ENCODE measurements at places on chromosomes 6 and 20.

DNA sequence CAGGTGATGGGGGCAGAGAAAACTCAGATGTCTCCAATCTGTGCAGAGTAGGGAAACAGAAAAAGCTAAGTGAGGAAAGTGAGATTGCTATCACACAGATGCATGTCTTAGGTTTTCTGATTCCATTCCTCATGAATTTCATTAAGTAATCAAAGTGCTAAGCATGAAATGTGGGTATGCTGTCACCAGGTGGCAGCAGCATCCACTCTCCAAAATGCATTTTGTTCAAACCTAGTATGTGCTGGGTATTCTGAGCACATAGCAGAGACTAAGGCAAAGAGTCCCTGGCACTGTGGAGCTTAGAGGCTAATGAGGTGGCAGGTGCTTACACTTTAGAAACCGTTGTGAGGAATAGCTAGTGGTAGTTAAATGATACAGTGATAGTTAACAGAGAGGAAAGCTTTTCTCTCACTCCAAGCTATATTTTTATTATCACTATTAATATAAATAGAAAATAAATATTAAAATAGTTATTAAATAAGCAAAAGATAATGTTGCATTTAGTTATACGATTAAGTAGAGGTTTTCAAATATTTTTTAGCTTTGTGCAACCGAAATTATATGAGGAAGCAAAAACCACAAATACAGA is 179.5 kb downstream of the CDH26 start:
- DNase-seq = no peak

DNA sequence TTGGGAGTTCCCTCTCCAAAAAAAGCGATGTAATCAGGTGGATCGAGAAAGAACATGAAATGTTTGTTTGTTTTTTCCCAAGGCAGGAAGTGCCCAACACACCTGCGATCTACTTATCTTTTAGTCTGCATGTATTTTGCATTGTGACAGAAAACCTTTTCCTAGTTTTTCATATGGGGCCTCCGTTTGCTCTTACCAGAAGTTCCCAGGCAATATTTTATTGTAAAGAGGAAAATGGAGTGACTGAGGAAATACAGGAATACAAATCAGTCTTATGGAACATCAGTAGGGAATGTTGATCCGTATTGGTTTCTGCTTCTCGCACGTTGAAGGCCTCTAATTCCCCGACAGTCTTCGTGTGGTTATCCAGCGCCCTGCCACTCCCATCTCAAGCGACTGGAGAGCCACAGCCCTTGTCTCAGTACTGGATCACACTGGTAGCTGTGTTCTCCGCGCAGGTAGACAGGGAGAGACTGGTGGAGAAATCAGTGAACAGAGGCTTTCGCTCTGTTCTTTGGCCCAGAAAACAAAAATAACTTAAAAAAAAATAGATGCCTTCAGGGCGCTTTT is 107.4 kb downstream of the TRIM27 start:
- no peak for DNase-seq

DNA sequence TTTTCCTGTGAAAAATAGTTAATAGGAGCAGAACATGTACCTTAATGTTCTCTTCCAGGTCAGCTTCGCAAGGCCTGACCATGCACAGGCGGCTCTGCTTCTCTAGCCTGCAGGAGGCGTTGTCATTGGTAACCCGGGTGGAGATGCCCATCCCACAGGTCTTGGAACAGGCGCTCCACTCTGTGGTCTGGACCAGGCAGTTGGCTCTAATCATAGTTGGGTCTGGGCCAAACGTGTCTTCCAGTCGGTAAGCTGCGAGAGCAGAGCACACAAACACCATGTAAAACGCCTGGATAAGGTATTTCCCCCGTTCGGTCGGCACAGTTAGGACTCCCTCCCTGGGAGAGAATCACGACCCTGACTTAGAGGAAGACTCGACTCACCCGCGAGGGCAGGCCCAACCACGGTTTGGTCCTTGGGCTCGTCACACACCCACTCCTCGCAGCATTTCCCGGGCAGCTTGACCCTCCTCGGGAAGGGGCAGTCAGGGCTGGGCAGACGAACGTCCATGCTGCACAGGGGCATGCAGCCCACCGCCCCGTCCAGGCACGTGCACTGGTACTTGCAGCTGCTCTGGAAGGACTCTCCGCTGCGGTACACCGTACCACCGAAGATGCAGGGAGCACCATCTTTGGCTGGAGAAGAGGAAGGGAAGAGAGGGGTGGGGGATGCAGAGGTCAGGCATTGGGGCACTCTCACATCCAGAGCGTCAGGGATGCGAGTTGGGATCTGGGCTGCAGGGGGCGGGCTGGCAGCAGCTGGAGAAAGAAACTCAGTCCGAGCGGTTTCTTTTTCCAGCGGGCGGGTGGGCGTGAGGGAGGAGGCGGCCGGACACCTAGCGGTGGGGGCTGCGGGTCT is 1.0 kb downstream of the CCN2 start:
- peak; percentile 56 for DNase-seq

DNA sequence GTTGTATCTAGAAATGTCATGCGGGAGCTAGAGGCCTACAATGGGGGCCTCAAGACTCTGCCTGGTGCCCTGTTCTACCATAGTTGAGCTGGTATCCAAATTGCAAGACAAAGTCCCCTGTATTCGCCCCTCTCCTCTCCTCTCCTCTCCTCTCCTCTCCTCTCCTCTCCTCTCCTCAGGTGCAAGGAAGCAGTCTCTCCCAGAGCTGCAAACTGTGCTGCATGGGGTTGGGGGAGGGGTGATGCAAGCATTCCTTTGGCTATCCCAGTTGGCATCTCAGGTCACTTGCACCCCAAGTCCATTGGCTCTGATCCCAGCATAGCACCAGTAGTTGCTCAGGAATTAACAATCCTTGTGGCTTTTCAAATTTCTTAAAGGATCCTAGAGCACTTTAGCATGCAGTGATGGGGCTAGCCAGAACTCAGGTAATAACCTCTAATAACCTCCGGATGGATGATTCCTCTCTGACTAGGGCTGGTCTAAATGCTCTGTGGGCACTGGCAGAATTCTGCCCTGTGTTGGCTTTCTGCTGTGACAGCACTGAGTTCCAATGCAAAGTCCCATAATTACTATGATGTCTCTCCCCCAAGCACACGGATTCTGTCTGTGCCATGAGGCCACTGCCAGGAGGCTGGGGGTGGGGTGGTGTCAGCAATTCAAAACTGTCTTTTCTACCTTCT is 35.3 kb downstream of the TAF11 start:
- no peak for DNase-seq

GRCh38 chr6:106003268-106003987 is 82.7 kb upstream of the PRDM1 start:
- DNase-seq = no peak

GRCh38 chr6:9744119-9744518 is 670.8 kb downstream of the TFAP2A start:
- DNase-seq = no peak

- no peak for DNase-seq
These were observed 24.7 kb upstream of the BAG2 start for GRCh38 chr6:57147401-57147800.

- no peak for DNase-seq
These were observed 60.8 kb downstream of the STX11 start for GRCh38 chr6:144211160-144211559.

- no peak for DNase-seq
These were observed 55.9 kb downstream of the KCNQ5 start for GRCh38 chr6:72677740-72678139.
